Muscle of arm (tissue), 14 donors: ENCODE measurements at places on chromosomes 2 and 18.

DNA sequence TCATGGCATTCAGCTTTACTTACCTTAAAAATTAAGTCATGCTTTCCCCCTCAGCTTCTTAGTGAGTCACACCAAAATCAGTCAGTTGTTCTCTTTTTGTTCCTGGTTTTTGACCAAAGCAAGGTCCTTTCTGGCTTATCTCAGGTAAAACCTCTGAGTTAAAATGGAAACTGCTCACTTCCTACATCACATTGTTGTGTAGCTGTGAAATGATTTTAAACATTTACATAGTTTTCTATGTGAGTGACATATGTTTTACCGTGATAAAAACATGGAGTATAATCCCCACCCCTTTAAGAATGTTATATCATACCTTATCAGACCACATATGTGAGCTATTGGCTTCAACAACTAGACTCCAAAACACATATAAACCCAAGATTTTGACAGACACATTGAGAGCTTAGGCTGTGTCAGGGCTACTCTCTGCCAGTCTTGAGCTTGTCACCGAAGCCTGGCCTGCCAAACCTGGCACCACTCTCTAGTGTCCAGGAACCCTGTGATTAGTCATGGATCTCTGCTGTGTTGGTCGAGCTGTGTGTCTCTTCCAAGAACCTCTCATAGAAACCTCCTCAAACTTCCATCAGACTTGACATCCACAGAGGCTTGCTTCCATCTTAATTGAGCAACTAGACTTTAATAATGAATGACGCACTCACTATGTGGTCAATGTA is 294.5 kb upstream of the FBXO11 start:
- no peak for DNase-seq

GRCh38 chr18:49788327-49788898 is 24.9 kb downstream of the ACAA2 start:
- no peak for DNase-seq

- DNase-seq: no peak
These were observed 48.5 kb upstream of the PELI1 start for GRCh38 chr2:64192664-64193105.

GRCh38 chr2:20080839-20081415 is 29.5 kb upstream of the LAPTM4A start:
- no peak for DNase-seq

DNA sequence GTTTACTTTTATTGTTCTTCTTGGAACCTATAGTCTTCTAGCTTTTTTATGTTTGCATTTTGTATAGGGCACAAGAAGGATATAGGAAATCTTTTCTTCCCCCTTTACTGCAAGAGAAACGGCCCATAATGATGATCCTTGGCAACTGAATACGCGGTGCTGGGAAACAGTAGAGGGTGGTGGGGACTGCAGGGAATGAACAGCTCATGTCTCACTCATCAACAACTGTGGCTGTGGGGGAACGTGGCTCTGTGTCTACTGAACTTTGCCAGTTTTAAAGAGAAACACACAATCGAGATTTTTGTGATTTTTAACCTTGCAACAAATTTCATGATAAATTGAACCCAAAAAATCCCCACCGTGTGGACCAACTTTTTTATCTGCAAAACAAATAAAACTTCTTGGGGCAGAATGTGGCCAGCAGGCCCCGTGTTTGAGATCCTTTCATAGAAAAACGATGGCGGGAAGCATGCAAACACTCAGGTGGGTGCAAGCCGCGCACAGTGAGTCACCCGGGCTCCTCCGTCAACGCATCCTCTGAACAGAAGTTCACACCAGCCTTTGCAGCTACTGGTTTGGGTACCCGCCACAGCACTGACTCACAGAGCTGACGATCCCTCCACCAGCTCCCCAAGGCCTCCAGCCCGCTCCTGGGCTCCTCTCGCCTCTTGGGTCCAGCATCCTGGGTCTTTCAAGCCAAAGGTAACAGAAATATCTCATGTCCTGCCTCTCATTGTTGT is 149.3 kb downstream of the COL6A3 start:
- DNase-seq: no peak

GRCh38 chr2:191612496-191612895 is 65.4 kb upstream of the NABP1 start:
- no peak for DNase-seq

DNA sequence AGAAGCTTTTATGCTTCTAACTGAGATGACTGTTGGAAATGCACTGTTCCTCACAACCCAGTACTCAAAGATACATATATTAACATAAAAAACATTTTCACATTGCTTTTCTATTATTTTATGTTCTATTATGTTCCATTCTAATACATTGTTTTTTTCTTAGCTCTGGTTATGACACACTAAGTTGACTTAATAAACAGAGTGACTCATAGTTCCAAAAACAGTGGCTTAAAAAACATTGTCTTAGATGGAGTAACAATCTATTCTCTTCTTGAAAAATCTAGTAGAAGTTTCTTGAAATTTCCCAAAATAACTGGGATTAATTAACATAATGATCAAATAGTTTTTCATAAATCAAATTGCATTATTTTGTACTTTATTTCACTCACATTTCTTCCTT is 328.2 kb upstream of the LRATD1 start:
- no peak for DNase-seq

DNA sequence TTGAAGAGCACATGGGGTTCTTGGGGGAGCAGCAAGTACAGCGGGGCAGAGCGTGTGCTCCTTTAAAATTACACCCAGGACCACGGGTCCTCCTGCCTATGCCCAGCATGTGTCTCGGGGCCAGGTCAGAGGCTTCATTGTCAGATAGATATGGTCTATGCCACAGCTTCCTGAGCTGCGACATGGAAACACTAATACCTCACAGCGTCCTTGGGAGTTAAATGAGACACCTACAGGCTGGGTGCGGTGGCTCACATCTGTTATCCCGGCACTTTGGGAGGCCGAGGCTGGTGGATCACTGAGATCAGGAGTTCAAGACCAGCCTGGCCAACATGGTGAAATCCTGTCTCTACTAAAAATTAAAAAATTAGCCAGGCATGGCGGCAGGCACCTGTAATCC is 110.8 kb upstream of the ATL2 start:
- DNase-seq: no peak
